ENCODE measurements at places on chromosomes 5 and 9.

DNA sequence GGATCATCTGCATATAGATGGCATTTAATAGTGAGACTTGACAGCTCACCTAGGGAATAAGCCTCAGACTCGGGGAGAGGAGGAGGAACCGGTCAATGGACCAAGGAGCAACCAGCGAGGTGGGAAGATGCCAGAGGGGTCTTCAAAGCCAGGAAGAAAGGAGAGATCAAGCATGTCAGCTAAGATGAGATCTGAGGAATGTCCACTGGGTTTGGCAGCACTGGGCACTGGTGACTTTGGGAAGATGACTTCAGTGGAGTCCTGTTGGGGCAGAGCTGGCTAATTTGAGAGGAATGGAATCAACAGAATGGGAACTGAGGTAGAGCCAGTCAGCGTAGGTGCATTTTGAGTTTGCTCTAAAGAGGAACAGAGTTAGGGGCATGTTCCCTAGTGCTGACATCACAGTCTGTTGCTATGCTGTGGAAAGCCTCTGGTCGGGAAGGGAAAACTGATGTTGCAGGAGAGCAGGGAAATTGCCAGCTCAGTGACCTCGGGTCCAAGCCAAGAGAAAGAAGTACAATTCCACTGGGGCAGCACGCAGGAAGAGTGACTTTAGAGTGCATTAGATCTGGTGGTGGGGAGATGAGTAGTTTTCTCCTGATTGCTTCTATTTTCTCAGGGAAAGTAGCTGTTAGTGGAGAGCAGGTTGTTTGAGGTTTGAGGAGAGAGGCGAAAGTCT lies 56.9 kb downstream of the ZNF618 start:
- no peak for DNase-seq

DNA sequence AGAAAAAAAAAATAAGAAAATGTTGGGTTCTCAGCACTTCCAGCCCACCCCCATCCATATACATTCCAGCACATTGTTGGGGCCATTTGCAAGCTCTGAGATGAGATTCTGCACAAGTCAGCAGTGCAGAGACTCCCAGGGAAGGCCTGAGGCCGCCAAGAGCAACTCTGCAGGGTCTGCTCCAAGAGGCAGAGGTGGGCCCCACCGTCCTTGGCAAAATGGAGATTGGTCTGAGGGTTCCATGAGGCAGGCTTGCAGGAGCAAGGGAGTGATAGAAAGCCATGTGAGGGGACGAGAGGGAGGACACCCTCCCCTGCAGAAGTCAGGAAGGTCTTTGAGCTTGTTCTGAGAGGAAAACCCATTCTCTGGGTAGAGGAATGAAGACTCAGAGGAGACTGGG lies 51.9 kb upstream of the SAP30L start:
- no peak for DNase-seq

DNA sequence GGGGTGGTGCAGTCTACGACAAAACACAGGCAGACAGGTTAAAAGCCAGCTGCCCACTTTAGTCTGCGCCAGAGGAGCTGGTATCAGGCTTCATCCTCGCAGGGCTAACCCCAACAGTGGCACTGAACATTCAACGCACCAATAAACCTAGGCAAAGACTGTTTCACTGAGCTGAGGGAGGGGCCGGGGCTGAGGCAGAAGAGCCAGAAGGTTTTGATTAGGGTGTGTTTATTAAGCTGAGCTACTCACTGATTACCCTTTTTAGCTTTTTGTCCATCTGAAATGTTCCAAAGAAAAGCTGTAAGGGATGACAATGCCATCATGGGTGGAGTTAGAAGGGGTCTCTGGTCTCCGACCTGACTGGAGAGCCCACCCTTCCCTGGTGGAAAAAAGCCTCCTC lies 1.4 kb downstream of the ZMYND19 start:
- no peak for DNase-seq

GRCh38 chr9:3497857-3498256 lies 27.9 kb downstream of the RFX3 start:
- no peak for DNase-seq
